ENCODE measurements at places on chromosomes 4 and X. TPM values are rescaled to one million over a fixed set of nuclear protein-coding genes. Genes with fewer than 3 reads are reported as not detected.

MAP9 gene
- 22.6 TPM for total RNA-seq

GASK1B gene
- 16.7 TPM for total RNA-seq

STPG2 gene
- total RNA-seq = 2.3 TPM

MTM1 gene
- 24.8 TPM for total RNA-seq

CWH43 gene
- total RNA-seq = 27.4 TPM

TIMM8A gene
- 3.9 TPM for total RNA-seq

USP17L15 gene
- total RNA-seq = not detected

PDS5A gene
- total RNA-seq = 113 TPM

HTN1 gene
- not detected for total RNA-seq

PLAC1 gene
- total RNA-seq = not detected

P2RY4 gene
- 0.56 TPM for total RNA-seq

PAGE2B gene
- not detected for total RNA-seq

JCHAIN gene
- total RNA-seq = not detected

DSPP gene
- not detected for total RNA-seq

DRD5 gene
- not detected for total RNA-seq
